ENCODE measurements at places on chromosomes 5 and 9. TPM values are rescaled to one million over a fixed set of nuclear protein-coding genes. Genes with fewer than 3 reads are reported as not detected.

- DNase-seq = no peak
These were observed 169.1 kb downstream of the BNC2 start for GRCh38 chr9:16701347-16701746.

DNA sequence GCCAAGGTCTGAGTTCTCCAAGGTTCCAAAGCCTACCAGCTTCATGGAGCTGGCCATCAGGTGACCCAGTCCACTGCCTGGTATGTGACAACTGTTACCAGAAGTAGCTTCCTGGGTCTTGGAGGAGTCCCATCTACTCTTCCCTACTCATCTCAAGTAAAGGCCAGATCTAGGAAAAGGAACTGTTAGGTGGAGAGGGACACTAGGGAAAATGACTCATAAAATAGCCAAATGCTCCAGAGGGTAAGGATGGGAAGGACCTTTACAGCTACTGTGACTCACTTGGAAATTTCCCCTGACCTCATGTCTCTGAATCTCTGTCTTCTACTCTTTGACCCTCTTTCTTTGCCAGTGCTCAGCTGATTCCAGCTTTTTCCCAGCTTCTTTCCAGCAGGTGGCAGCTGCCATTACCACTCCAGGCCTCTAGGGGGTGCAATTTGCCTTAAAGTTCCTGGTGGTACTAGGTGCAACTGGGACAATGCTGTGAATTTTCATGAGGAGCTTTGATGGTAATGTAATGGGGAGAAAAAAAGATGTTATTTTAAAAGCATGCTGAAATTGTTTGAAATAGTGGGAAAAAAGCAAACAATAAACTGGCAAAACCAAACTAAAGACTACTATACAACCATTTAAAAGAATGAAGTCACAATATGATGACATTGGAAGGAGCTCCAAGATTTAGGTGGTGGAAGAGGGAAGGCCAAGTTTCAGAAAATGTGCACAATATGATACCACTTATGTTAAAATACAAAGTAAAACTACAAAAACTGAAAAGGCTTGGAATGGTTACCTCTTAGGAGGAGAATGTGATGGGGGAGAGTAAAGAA is 27.1 kb upstream of the MYORG start:
- peak; percentile 34 for DNase-seq

DNA sequence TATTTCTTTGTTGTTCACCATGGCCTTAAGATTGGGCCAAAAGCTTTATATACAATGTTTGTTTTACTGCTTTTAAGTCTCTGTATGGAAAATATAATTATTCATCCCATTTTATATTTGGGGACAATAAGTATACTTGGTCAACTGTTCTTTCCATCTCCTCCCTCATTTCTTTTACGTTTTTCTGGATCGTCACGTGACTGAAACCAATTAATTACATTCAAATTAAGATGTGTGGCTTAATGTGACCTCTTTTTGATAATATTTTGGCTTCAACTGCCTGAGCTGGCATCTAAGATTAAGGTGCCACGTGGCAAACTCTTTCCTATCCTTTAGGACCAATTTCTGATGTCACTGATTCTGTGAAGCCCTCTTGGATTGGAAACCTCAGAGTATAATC is 250.1 kb upstream of the SGCD start:
- DNase-seq = no peak

DNA sequence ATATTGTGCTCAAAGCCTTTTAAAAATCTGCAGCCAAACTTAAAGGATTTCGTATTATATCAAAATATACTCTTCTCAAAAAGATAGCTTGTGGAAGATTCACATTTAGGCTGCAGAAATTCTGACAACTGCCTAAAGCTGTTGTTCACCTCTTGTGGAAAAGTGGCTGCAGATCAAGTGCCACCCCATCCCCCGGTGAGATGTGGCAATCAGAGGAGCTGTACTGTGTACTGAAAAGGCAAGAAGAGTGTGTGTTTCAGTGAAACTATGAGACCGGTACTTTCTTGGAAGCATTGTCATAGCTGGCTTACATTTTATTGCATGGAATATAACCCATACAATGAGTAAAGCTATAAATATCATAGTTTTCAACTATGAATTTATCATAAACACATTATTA is 64.3 kb downstream of the CDH18 start:
- DNase-seq = no peak

DNA sequence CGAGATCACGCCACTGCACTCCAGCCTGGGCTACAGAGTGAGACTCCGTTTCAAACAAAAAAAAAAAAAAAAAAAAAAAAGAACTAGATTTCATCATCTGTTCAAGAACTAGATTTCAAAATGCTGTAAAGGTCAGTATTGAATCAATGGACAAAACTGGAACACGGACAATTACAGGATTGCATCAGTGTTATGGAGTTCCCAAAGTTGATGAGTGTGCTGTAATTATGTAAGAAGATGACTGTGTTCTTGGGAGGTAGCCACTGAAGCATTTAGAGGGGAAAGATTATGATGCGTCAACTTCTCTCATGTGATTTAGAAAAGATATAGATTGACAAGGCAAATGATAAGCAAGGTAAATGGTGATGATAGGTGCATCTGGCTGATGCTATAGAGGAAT is 6.5 kb downstream of the FAM240B start:
- DNase-seq = no peak

DNA sequence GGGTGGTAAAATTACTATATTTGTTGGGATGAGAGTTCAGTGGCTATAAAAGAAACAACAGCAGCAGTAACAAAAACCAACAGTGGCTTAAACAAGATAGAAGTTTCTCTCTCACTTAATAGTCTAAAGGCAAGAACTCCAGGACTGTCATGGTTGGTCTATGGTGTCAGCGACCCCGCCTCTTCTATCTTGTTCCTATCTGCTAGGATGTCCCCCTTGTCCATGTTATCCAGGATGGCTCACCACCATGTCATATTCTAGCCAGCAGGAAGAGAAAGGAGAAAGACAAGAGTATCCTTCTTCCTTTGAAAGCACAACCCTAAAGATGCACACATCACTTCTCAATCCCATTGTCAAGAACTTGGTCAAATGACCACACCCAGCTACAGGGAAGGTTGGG is 11.3 kb upstream of the OTP start:
- no peak for DNase-seq

DNA sequence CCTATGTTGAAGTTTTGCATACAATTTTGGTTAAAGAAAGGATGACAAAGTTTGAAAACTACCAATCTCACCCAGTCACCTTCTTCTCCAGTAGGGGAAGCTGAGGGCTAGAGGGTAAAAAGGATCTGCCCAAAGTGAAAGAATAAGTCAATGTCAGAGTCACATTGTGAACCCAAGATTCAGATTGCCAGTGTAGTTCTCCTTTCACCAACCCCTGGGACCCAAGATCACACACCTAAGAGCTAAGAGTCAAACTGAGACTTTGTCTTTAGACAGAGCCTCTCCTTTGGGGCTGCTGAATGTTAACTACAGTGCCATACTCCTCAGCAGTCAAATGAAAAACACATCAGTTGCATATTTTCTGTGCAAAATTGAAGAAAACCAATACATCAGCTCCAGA is 210.6 kb downstream of the ATP10B start:
- no peak for DNase-seq

DNA sequence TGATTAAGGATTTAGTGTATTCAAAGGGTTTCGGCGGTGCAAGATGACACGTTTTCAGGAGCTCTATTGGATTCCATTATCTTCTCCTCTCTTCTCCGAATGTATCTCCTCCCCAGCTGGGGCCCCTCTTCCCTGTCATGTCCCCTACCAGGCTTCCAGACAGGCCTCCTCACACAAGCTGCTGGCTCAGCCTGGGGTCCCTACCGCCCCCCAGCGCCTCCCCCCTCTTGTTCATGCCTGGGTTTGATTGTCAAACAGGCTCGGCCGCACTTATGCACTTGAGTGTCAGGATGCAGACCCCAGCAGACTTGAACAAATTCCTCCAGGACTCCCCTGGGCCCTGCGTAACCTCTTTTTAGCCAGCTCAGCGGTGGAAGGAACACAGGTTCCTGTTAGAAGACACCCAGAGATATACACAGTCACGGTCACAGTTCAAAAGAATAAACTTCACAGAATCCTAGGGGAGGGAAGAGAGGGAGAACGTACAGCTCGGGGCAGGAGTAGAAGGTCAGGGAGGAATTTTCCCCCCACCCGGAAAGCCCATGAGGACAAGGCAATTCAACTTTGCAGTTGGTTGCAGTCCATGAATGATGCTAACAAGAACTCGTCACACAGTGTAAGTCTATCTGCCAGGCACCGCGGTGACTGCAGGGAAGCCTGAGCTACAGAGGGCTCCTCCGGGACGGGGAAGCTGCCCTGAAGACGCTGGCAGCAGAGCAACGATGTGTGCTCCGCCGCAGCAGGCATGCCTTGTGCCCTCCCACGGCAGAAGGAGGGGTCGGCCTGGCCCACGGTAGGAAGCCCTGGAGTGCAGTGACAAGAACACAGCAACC is 560.0 kb downstream of the BNC2 start:
- DNase-seq = no peak

GRCh38 chr9:130311408-130312140 is 46.0 kb downstream of the HMCN2 start:
- no peak for DNase-seq

DNA sequence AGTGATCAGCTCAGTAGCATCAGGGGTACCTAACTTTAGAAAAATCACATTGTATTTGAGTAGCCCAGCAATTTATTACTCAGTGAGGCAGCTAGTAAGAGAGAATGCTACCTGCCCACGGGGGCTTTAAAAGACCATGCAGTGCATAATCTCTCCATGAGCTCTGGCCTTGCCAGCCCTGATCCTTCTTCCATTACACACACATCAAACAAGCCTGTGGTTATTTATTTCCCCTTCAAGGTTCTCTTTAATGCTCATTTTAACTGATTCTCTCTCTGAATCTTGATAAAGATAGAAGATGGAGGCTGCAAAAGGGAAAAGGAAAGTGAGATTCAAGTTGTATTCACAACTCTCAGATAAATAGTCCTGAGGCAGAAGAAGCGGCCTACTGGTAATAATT is 22.3 kb downstream of the ANKRD31 start:
- DNase-seq = no peak

DNA sequence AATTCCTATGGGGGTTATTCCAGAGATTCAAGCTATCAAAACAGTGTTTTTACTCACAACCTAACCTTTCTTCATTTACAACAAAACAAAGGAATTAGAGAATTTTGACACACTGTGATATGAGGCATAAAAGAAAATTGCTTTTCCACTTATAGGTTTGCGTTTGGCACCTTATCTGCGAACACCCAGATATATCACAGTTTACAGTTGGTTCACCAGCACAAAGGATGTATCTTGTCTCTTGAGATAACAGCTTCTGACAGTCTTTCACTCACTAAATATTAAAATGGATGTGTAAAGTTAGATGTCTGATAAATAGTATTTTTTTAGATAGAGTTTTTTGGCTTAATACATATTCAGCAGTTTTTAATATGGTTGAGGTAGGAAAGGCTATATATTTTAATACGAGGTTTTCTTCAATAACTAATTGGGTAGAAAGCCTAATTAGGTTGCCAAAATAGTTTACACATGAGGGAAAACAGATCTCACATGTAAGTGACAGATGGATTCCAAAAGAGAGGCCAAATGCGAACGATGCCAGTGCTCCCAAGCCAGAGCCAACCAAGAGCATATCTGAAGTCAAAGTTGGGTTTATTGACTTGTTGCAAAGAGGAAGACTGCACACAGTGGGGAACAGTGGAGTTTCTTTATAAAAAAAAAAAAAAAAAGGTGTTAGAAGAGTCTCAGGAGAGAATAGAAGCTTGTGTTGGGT is 1495.2 kb downstream of the MAT2B start:
- DNase-seq = no peak

DNA sequence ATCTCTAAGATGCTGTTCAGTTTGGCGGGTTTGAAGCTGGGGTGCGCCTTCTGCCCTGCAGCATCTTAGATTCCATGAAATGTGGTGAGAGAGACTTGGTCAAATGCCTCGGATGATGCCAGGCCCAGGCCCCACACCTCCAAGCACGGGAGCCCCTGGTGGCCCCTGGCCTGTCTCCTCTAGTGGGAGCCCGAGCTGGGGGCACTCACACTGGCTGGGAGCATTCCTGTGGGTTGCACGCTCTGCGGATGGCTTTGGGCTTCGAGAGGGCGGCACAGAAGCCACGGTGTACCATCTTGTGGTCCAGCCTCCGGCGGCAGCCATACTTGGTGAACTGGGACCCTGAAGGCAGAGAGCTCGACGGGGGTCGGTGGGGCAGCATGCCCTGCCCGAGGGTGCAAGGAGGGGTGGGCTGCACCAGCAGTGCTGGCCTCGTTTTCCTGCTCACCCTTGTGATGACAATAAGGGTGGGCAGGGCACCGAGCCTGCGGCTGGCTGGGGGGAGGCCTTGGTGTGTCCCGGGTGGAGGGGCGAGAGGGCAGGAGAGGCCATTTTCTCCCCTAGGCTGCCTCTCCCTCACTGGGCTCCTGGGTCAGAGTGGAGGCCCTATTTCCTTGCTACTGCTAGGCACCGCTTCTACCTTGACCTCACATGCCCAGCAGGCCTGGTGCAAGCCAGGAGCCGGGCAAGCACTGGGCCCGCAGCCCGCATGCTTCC is 65.8 kb downstream of the ZNF354C start:
- DNase-seq = no peak

DNA sequence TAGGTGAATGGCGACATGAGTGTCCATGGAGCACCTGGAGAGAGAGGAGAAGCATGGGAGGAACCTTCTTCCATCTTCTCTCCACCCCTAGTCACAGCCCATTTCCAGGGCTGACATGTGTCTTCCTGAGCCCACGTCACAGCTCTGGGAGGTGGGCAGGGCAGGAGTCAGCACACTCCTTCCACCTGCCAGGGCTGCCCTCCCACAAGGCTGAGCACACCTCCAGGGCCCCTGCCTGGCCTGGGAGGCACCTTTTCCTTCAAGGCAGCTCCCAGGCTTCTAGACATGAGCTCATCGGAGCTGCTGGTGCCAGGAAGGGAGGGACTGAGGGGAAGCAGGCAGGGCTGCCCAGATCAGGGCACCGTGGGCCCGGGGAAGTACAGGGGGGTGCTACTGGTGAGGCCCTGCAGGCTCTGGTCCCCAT is 13.6 kb upstream of the SYNPO start:
- no peak for DNase-seq

- DNase-seq = no peak
These were observed 436.7 kb downstream of the ZSWIM6 start for GRCh38 chr5:61768692-61769281.

SYNPO gene
- not detected for total RNA-seq

TICAM2 gene
- total RNA-seq = 1.4 TPM

PCDHB2 gene
- not detected for total RNA-seq

All from CD8-positive, alpha-beta memory T cell (primary cell).